ENCODE measurements at places on chromosomes 5 and 9.

GRCh38 chr9:13263511-13263910, 16.0 kb downstream of the MPDZ start:
- no peak for DNase-seq

DNA sequence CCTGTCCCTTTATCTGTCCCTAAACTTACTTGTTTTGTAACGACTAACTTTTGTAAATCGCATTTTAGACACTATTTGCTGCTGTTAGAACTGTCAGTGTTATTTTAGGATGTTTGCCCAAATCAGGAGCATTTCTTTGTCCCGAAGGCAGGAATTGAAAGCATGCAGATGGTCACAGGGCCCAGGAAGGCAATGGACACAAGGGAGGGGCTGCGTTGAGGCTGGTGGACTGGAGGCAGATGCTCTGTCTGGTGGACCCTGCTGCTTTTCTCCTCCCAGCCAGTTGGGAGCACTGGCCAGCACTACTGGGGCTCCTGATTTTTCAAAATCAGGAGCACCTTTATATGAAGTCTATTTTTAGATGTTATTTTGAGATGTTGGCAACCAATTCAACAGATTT, 31.7 kb downstream of the DOCK2 start:
- DNase-seq = no peak

GRCh38 chr9:134055981-134056461, 11.8 kb downstream of the BRD3 start:
- DNase-seq = peak; percentile 2

DNA sequence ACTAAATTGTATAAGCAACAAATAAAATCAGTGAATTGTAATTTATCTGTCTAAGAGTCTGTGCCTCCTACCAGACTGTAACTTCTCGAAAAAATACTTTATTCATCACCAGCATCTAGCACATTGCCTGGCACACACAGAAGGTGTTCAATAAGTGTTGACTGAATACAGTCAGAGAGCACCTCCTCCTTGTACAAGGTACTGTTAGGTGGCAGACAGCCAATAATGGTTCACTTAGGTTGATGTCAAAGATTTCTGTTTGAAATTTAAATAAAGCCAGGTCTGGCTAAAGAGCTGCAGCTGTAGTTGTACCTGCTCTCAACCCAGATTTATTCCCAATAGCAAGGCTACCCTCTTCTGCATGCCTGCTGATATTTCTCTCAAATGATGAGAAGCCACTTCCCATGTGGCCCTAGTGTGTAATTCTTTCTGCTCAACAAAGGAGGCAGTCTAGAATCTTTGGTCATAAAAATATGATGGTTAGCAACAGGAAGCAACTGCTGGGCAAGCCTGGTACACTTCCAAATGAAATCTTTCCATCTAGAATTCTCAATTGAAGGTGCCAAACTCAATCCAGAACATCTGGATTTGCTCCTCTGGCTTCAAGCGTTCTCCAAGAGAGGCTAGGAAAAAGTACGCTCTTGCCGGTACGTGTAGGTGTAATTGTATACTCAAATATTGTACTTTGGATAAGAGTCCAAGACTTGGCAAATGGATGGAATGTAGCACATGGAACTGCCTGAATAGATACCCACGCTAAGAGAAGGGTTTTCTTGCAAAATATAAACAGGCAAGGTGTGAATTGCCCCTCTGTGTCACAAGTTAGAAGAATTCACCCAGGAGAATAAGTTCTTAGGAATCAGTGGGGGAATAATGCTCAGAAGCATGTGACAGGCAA, 95.6 kb downstream of the NR6A1 start:
- DNase-seq = no peak

DNA sequence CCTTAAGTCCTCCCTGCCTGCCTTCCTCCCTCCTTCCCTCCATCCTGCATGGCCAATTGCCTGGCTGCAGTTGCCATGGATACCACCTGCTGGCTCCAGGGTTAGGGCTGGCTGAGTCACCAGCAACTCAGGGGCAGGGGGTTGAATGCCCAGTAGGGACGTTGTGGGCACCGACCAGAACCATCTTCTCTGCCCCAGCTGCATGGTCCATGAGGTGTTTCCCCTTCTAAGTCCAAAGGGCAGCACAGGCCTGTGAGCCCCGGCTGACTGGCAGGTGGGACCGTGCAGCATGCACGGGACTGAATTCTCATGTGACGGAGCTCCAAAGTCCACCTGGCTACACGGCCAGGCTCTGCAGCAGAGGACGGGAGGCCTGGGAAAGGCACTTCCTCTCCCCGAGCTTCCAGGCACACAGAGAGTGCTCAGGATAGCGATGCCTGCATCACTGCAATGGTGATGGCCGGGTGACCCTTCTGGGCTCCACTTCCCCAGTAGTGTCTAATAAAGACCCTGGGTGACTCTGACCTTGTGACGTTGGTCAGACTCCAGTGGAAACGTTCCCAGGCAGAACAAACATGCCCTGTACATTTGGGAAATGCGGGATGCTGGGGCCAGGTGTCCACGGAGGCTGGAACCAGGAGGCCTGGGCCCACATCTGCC, 5.7 kb downstream of the ASS1 start:
- no peak for DNase-seq

- no peak for DNase-seq
Measured at GRCh38 chr9:105093685-105094084, 150.8 kb upstream of the SLC44A1 start.

GRCh38 chr5:73818357-73818756, 192.4 kb downstream of the ARHGEF28 start:
- no peak for DNase-seq

DNA sequence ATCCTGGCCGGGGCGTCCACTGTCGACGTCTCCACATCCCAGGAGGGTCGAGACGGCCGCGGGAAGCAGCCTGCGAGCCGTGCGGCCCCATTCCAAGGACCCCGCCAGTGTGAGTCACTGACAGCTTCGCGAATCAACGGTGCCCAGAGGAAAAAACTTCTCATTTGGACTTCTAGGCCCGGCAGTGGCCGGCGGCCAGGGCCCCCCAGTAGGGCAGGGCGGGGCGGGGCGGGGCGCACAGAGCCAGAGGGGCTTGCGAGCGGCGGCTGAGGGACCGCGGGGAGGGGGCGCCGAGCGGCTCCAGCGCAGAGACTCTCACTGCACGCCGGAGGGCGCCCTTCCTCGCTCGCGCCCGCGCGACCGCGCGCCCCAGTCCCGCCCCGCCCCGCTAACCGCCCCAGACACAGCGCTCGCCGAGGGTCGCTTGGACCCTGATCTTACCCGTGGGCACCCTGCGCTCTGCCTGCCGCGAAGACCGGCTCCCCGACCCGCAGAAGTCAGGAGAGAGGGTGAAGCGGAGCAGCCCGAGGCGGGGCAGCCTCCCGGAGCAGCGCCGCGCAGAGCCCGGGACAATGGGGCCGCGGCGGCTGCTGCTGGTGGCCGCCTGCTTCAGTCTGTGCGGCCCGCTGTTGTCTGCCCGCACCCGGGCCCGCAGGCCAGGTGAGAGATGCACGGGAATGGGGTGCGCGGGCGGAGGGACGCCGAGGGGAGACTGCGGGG, at the start of gene F2R:
Gene F2R (plus strand): TSS at position 391 of the 720 bp plus-strand sequence. CDS start 182 bp downstream, at position 573.
- DNase-seq = peak; percentile 45

- no peak for DNase-seq
Measured at GRCh38 chr5:68378204-68378820, 162.8 kb downstream of the PIK3R1 start.

DNA sequence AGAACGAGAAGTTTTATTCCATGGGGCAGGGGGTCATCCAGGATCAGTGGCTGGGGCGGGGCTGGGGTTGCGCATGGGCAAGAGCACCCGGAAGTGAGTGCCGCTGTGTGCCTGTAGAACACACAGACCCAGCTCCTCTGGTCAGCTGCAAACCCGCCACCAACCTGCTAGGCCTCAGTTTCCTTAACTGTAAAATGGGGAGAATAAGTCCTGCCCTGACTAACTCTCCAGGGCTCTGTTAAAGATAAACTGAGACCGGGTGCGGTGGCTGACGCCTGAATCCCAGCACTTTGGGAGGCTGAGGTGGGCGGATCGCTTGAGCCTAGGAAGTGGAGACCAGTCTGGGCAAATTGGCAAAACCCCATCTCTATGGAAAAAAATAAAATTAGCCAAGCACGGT, 152.2 kb downstream of the GABBR2 start:
- DNase-seq = no peak

DNA sequence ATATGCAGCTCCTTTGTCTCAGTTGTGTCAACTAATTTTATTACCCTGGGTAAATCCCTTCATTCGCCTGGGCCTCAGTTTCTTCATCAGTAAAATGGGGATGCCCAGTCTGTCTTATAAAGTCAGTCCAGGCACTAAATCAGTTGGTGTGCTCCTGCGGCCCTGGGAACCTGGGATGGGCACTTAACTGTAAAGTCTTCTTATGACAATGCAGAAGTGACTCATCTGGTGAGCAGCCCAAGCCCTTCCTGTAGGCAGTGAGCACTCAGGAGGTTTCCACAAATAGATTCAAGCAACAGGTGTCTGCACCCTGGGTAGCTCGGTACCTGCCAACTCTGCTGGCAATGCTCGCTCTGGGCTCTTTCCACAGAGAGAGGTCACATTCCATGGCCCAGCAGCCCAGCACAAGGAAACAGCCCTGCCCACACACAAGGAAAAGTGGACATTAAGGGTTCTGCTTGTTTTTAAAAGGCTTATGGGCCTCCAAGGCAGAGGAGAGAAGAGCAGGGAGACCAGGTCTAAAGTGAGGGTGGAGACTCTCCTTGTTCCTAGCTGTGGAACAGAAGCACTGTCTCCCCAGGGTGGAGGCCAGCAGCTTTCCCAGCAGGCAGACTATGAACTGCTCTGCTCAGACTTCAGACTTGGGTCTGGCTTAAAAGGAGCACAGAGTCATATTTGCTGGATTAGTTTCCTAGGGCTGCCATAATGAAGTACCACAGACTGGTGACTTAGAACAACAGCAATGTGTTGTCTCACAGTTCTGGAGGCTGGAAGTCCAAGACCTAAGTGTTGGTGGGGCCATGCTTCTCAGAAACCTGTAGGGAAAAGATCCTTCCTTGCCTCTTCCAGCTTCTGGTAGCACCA, 89.7 kb upstream of the ADRA1B start:
- DNase-seq = no peak

DNA sequence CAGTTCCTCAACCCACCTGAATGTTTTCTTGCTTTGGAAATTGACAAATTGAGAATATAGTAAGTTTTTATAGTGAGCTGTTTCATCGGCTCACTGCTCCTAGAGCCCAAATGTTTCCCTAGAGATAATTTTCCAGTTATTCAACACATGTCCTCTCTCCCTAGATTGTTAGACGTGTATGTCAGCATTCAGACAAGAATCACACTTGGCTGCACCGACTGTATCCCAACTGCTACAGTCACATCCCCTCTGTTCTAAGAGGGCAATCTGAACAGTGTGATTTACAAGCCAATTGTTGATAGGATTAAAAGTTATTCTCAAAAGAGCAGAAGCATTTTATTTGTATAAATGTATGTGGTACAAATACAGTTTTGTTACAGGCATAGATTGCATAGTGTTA, 93.9 kb downstream of the MAMDC2 start:
- DNase-seq = no peak

All from activated T-helper 1 cell treated with anti-CD3 and anti-CD28 coated beads, Interleukin-2, amount 50 U/mL, for 16 hours (primary cell).